ENCODE measurements at places on chromosomes 7 and 10.

DNA sequence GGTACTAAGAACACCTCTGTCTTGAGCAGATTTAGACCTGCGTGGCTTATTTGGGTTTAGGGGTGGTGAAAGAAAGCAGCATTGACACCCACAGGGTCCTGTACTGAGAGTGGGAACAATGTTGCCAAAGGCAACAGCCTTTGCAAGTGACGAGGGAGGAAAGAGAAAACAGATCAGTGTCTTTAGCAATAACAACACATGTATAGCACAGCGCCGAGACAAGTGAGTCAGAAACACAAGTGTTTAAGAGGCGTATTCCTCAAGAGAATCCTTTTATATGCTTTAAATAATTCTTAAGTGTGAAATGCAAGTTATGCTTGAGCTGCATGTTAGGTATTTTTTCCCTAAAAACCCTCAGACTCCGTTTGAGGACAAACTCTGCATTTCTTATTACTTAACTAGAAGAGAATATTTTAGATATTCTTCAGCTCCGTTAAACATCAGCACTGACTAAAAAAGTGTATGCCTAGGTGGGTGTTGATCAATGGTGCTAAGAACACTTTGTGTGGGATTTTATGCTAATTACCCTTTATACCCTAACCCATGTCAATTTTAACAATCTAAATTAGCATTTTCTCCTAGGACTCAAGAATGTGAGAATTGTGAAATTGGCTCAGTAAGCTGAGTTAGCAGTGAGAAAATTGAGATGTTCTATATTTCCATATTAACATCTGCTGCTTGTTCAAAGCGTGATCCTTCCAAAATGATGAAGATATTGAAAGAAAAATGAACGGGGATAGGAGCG, 1095.4 kb upstream of the CELF2 start:
- DNase-seq: no peak

DNA sequence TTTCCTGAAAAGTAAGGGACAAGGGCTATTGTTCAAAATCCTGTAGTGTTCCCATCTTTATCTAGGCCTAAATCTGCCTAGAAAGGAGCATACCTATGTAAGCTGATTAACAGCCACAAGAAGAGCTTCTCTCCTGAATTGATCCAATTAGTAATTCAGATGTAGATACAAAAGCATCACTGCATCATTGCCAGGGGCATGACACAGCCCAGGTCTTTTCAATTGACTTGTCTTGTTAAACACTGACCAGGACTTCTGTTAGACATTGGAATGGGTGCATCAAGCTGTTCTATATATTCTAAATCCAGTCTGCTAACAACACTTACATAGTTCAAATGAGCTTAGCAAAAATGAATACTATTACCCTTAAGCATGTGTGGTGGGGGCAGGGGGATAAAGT, 589.2 kb downstream of the INHBA start:
- no peak for DNase-seq

GRCh38 chr7:22565315-22565811, 65.4 kb upstream of the STEAP1B start:
- DNase-seq: peak; percentile 93

GRCh38 chr7:123594813-123595241, 6.8 kb upstream of the ASB15 start:
- DNase-seq: peak; percentile 49

DNA sequence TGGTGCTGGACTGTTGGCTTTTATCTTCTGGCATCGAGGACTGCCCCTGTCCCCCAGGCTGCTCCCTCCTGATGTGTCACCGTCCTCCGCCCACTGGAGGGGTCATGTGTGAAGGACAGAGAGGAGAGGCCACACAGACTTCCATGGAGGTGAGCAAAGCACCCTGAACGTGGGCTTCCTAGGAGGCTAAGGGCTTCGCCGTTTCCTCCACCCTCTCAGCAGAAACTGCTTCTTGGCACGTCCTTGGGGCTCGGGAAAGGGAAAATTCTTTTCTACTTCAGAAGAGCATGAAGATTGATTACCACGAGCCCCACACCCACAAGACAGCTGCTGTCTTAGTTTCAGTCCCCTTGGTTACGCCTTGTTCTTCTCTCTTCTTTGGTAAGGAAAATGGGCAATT, 218.2 kb downstream of the CCDC3 start:
- no peak for DNase-seq

DNA sequence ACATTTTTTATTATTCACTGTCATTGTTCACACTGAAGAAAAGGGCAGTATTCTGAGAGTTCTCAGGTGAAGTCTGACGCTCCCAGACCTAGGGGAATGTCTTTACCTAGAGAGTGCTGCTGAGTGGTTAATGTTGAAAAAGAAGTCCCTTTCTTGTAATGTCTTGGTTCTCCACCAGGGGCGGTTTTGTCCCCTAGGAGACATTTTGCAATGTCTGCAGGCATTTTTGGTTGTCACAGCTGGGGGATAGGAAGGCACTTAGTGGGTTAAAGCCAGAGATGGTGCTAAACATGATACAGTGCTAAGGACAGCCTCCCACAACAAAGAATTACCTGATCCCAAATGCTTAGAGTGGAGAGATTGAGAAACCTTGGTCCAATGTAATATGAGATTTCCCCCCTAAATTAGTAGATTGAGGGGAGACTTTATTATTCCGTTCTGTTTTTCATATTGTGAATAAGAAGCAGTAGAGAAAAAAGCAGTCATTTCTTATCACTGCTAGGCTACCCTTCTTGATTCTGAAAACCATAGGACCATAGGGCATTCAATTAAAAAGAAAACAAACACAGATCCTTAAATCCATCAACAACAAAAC, 13.1 kb downstream of the UMAD1 start:
- DNase-seq: peak; percentile 23

- no peak for DNase-seq
Measured at GRCh38 chr10:128005858-128006257, 99.0 kb downstream of the PTPRE start.
